Adipocyte (in vitro differentiated cells): ENCODE measurements at places on chromosomes 1 and 21.

DNA sequence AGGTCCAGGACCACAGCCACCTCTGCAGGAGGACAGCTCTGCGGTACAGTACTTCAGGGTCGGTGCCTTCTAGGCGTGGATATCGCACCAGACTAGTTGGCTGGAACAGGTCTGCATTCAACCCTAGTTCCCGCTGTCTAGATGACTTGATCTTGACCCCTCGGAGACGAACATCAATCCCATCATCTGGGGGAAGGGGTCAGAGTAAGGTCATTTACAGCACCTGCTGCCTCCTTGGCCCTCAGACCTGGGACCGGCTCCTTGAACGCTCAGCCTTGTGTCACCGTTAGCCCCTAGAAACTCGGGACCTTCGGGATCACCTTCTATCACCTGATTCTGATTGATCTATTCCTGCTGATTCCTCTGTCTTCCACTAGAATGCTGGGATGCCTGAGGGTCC lies 2.6 kb downstream of the HECTD3 start:
- DNase-seq: no peak

GRCh38 chr1:22509815-22510214 lies 53.5 kb upstream of the EPHA8 start:
- peak; percentile 41 for DNase-seq

- DNase-seq: no peak
These were observed 28.9 kb downstream of the RUNX3 start for GRCh38 chr1:24900985-24901781.

DNA sequence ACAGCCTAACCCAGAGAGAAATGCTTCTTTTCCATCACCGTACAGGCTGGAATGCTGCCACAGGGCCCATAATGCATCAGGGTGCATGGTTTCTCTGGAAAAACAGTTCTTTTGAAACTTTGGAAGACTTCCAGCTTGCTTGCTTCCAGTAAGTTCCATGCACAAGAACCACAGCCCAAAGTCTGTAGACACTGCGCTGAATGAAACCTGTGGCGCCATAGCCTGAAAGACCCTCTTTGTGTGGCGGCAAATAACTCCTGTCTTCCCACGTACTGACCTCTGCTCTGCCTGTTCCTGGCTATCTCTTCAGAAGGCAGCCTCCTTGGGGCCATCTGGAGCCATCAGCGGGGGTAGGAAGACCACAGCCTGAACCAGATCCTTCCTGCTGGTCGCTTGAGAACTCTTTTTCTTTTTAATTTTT lies 15.1 kb downstream of the MIIP start:
- DNase-seq: peak; percentile 30

GRCh38 chr1:84319662-84320061 lies 18.2 kb downstream of the SAMD13 start:
- DNase-seq: no peak

DNA sequence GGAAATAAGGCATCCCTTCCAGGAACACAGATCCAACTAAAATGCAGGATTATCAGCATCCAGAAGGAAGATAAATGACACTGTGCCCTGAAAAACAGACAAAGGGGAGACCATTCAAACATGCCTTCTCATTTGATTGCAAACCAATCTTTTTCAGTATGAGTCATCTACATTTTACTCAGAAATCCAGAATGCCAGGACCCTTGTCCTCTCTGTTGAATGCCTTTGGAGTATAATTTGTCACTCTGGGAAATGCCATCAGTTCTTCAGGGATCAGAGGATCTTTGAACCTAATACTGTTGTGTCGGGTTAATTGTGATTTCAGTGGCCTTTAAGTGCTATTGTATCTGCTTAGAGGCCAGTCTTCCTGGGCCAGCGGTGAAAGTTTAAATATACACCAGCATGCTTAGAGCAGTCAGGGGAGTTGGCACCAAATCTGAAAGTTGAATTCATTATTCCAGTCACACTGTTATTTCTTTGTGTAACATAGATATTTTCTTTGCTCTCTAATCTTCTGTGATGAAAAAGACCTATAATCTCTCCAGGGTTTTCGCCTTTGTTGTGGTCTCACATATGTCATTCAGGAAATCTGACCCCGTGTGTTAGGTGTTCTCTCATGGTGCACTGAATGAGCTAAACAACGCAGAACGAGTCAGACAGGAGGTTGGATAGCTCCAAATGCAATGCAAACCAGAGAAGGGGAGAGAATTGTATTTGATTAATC lies 364.8 kb upstream of the SGIP1 start:
- DNase-seq: peak; percentile 15

DNA sequence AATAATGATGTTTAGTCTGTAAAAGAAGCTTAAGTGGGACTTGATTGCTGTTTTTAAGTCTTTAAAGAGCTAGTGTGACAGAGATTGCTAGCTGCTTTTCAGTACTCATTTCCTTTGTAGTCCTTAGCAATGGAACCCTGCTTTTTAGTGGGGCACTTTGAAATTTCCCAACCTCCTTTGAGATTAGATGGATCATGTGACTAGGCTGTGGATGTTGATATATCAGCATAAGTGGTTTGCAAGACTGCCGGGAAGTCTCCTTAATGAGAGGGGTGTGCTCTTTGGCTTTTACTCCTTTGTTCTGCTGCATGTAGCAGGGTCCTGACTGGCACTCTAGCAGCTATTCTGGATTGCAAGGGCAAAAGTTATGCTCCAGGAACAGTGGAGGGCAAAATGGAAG lies 11.2 kb upstream of the RCOR3 start:
- peak; percentile 6 for DNase-seq

DNA sequence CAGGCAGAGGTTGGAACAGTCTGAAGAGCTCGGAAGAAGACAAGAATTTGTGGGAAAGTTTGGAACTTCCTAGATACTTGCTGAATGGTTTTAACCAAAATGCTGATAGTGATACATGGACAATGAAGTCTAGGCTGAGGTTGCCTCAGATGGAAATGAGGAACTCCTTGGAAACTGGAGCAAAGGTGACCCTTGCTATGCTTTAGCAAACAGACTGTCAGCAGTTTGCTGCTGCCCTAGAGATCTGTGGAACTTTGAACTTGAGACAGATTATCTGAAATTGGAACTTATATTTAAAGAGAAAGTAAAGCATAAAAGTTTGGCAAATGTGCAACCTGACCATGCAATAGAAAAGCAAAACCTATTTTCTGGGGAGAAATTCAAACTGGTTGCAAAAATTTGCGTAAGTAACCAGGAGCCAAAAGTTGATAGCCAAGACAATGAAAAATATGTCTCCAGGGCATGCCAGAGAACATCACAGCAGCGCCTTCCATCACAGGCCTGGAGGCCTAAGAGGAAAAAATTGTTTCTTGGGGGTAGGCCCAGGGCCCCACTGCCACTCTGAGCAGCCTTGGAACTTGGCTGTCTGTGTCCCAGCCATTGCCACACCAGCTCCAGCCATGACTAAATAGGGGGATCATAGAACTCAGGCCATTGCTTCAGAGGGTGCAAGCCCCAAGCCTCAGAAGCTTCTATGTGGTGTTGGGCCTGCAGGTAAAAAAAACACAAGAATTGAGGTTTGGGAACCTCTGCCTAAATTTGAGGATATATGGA lies 675.3 kb downstream of the LTN1 start:
- no peak for DNase-seq

- DNase-seq: peak; percentile 77
These were observed 93.4 kb upstream of the CSF3R start for GRCh38 chr1:36576118-36576517.

- no peak for DNase-seq
These were observed 5.8 kb downstream of the COQ8A start for GRCh38 chr1:226945858-226946245.

GRCh38 chr1:53783056-53783455 lies 44.1 kb upstream of the GLIS1 start:
- DNase-seq: no peak

GRCh38 chr1:183569141-183569540 lies 21.1 kb downstream of the NCF2 start:
- DNase-seq: peak; percentile 11

- peak; percentile 20 for DNase-seq
These were observed 61.8 kb downstream of the MACF1 start for GRCh38 chr1:39266269-39266668.
